ENCODE measurements at places on chromosomes 6 and 20.
A peak's percentile ranks its signal among the peaks of the same experiment; 100 is the strongest.

DNA sequence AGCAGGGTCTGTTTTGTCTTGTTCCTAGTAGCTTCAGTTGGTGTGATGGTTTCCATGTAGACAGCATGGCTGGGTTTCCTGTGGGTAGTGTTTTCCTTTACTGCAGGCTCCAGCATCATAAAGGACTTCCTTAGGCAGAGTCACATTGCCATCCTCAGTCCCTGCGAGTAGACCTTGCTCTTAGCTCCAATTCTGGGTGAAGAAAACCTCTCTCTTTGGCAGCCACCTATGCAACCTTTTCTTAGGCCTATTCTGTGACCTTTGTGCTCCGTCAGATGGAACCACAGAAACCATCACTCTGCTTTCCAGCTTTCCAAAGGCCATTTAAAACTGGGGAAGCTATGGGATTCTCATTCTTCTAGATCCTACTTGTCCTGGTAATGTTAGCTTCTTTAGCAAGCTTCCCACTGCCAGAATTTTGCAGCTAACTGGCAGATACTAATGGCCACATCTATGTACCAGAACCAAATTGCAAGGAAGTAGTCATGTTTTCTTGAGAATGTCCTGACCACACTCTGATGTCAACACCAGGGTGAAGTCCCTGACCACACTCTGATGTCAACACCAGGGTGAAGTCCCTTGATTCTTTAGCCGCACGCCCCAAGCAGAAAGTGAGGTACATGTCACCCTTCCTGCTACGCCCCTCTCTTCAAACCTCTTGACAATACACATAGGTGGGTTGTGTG is 646.6 kb upstream of the HS3ST5 start:
- peak; percentile 24 for DNase-seq

DNA sequence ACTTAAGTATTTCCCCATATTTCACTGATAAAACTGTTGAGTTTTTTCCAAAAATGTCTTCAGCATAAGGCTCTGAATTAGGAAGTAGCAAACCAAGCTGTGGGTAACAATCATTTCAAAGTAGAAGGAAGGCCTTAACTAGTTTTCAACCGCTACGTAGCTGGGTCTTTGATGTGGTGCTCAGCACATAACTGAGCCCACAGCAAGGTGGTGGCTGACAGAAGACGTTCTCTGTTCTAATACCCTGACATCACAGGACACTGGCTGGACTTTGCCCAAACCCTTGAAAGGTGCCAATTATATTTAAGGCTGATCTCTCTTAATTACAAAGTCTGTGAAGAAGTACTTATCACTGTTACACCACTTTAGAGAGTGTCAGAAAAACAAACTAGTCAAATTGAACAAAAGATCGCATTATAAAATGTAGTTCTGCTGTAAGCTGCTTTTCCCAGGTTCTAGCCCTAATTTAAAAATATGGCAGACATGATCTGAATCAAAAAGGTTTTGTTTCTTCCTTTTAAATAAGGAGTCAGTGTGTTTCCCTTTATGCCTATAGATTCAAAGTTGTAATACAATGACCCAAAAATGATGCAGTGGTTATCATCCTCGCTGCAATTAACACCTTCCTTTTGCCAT is 26.7 kb downstream of the MAN1A1 start:
- DNase-seq, result peak; percentile 62

DNA sequence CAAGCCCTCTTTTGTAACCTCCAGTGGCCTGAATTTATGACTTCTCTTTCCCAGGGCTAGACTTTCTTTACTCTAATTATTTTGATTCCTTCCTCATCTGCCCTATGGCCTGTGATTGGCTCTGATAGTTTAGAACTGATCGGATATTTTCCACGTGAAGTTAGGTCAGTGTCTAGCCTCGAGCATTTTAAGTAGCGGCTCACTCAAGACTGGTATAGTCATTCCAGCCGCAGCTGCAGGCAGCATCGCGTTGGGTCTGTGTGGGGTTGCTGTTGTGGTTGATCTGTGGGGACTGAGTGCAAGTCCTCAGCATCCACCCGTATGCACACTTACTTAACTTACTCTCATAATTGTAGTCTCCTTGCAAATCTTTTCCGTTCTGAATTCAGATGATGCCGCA is 105.7 kb downstream of the SMOC2 start:
- no peak for DNase-seq

DNA sequence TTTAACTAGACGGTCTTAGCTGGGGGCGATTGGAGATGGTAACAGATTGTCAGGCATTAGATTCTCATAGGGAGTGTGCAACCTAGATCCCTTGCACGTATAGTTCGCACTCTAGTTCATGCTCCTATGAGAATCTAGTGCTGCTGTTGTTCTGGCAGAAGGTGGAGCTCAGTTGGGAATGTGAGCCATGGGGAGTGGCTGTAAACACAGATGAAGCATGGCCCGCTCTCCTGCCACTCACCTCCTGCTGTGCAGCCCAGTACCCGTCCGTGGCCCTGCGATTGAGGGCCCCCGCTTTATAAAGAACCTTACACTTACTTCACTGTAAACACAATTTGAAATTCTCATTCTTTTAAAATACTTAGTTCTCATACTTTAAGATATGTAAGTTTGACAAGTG is 339.4 kb downstream of the CDH26 start:
- DNase-seq, result no peak

DNA sequence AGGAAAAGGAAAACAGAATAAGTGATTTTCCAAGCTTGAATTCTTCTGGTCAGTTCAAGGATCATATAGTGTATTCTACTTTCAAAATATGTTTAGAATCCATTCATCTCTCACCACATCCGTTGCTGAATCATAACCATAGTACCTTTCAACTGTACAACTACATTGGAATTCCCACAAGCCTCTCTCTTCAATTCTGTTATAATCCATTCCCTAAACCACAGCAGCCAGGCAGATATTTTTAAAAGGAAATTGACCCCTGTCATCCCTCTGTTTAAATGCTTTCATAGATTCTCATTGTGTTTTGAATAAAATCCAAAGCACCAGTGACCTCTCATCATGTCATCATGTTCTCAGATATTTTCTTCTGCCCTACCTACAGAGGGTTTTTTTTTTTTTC is 412.7 kb downstream of the GRIK2 start:
- no peak for DNase-seq

DNA sequence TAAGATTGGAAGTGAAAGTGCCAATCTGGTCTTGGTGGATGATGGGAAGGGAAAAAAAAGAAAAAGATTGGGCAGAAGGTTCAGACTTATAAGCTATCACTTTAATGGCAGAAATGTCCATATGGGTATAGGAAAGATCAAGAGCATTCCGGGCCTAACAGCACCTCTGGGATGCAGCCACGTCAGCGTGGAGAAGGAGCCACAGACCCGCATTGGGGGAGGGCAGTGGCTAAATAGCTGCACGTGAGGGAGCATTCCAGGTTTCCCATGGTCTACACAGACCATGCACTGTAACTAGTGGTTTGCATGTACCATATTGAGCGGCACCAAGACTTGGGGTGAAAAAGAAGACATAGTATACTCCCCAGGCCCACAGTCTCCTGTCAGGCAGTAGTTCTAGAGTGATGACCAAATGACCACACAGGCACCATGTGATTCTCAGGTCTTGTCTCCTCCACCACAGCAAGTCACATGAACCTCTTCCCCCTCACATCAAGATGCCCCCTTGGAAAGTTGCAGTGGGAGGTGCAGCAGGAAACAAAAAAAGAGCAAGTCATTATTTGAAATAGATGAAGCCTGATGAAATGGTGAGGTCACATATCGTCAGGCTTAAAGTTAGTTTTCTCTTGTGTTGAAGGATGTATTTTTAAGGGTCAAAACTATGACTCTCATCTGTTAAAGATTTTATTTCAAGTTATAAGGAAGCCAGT is 94.4 kb upstream of the TNFAIP3 start:
- DNase-seq, result no peak

DNA sequence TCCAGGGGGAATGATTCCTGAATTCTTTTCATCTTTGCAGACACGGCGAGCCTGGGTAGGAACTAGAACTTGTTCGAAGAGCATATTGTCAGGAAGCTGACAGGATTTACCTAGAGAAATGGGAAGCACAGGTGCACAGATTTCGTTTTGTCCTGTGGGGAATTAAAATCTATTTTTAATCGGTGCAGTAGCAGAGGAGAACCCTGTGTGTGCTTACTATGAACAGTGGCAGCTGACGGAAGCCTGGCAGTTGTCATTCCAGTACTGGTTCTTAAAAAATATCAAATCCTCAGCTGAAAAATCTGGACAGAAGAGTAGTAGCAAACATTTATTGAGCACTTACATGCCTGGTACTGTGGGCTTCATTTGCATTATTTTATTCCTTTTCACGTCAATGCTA is 609.0 kb downstream of the QKI start:
- DNase-seq, result no peak

GRCh38 chr6:29975561-29975907 is 33.2 kb downstream of the HLA-A start:
- DNase-seq, result no peak

DNA sequence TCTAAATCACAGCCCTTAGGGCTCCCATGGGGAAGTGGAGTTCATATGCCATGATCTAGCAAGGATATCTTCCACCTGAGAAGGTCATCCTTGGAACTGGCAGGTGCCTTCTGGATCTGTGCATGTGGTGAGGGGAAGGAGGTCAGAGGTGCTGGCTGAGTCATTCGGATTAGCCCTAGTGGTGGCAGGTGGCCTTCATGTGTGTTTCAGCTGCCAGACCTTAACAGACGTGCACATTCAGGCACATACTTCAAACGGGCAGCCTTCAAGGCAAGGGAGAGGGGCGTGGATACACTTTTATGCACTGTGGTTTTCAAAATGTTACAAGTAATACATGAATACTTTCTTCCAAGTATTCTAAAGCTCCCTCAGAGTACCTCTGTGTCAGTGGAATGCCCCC is 51.2 kb downstream of the BMP6 start:
- no peak for DNase-seq

GRCh38 chr6:897528-898207 is 204.7 kb upstream of the EXOC2 start:
- DNase-seq, result no peak

DNA sequence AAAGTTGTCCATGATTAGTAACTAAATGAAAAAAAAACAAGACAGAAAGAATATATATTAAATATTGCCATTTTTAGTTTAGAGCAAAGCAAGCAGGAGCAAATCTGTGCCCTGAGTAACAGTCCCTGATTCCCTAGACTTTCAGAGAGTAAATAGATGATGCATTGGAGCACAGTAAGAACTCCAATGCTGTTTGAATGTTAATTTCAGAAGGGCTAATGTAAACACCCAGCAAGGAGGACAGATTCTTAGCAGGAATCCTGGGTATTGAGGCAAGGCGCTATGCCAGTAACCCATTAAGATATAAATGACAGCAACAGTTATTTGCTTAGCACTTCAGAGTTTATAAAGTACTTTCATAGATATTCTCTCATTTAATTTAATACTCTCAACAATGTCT is 15.6 kb upstream of the NRSN1 start:
- DNase-seq, result no peak

- DNase-seq, result no peak
Measured at GRCh38 chr20:15817351-15817750, 755.9 kb downstream of the KIF16B start.

DNA sequence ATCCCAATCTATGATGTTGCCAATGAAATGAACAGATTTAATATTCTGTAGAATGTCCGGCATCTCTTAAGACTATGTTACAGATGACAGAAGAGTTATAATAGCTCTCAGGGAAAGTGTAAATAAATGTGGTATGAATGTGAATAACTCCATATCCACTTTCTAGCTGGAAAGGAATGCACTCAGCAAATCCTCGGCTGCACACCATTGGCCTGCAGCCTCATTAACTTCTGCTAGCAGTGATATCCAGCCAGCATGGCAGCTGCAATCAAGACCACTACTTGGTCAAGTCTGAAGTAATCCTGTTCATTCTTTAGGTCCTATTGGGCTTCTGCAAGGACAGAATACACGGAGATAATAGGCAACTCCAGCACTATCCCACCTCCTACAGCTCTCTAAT is 17.3 kb upstream of the MICA start:
- no peak for DNase-seq

DNA sequence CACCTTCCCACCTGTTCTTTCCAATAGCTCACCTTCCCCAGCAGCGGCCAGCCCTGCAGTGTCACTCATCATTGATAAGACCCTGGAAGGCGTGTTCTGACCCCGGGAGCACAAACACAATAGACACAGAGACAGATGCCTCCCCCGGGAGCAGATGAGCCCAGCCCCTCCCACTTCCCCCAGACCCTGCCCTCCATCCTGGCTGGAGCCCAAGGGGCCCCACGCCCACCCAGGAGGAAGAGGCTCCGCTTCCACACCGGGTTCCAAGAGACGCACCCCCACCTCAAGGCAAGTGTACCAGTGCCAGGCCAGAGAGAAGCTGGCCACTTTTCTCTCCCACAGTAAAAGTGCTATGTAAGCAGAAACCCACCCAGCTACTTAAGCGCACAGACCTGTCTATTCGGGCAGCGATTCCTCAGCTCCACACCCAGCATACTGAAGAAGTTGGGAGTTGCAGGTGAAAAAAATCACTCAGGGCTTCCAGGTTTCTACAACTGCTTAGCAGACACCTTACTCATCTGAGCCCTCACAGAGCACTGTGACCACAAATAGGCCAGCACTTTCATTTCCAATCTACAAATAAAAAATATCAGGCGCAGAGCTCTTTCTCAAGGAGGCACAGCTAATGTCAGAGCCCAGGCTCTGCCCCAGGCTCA is 93.4 kb upstream of the NXT1 start:
- no peak for DNase-seq

- DNase-seq, result no peak
Measured at GRCh38 chr20:10861090-10861489, 187.3 kb upstream of the JAG1 start.

GRCh38 chr20:50246367-50247195 is 56.0 kb downstream of the CEBPB start:
- DNase-seq, result no peak

- no peak for DNase-seq
Measured at GRCh38 chr6:82608781-82609180, 245.2 kb downstream of the TPBG start.

DNA sequence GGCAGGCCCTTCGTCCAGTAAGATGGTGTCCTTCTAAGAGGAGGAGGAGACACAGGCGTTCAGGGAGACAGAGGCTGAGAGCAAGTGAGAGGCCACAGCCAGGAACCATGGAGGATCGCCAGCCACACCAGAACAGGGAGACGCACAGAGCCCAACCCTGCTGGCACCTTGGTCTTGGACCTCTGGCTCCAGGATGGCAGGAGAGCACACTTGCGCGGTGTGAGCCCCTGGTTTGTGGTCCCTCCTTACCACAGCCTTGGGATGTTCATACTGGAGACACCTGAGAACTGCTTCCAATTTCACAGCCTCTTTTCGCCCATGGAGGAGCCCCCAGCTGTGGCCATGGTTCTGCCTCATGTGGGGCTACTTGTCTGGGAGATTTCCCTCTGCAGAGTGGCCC is 222.4 kb downstream of the DLL1 start:
- no peak for DNase-seq
